ENCODE measurements at places on chromosomes 4 and X.

GRCh38 chr4:24322511-24322910, 261.8 kb downstream of the DHX15 start:
- no peak for DNase-seq

GRCh38 chr4:26406346-26406975, 83.8 kb downstream of the CCKAR start:
- no peak for DNase-seq

DNA sequence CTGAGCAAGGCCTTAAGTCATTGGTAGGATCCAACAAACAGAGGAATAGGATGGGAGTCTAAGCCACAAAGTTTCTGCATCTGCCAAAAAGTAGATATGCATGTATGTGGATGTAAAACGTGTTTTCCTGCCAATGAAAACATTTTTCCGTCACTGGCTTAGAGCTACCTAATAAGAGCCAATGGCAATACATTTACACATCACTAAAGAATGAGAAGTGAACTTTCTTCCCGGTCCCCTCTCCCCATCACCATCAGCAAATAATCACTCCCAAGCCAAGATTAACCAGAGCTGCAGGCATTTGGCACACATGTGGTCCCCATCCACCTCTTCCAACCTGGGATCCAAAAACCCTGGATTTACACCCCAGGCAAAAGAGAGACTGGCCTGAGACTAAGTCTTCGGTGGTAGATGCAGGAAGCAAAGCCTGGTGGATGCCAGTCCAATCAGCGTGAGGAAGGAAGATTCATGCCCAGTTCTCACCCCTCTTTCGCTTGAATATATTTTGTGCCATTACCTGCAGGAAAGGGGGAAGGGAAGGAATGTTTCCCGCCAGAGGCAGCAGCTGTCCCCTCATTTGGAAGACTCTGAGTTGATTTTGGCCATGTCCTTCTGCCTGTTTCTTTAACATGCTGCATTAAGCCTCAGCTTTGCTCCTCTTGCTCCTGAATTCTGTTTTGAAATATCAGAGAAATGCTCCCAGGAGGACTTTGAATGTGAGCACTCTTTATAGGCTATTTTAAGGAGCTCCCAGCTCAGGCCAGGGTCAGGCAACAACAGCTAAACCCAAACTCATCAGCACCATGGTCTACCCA, 131.4 kb downstream of the CHIC2 start:
- no peak for DNase-seq

DNA sequence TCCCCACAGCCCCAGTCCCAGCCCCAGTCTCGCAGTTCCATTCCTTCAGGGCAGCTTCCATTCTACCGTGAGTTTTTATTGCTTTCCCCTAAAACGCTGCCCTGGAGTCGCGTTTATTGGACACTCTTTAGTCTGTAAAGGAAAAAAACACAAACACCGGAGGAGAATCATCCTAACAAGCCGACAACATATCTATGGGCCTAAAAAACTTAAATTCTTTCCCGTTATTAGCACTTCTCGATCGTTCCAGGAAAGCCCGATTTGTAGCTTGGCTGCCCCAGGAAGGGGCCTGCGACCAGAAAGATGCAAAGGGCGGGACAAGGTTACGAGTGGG, 178.5 kb downstream of the CBR4 start:
- DNase-seq = no peak

Measured in Caco-2 (cell line).